Type B pancreatic cell (in vitro differentiated cells): ENCODE measurements at places on chromosomes 5 and 9. TPM values are rescaled to one million over a fixed set of nuclear protein-coding genes. Genes with fewer than 3 reads are reported as not detected.

DNA sequence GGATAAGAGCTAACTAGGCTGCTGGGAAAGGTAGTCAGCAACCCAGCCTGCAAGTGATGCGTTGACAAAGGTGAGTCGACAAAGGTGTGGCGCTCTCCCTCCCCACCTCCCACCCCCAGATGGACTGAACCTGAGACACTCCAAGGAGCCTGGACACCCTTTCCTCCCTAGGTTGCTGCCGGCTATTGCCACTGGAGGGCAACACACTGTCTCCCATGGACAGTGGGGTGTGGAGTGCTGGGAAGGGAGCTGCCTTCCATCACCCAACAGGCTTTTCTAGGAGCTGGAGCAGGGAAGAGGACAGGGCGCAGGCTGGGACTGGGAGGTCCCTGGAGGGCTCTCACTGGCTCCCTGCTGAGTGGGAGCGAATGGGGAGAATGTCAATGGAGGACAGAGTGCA is 75.4 kb upstream of the ARAP3 start:
- DNase-seq, result no peak

GRCh38 chr5:58455066-58455465 is 4.8 kb downstream of the PLK2 start:
- no peak for DNase-seq

DNA sequence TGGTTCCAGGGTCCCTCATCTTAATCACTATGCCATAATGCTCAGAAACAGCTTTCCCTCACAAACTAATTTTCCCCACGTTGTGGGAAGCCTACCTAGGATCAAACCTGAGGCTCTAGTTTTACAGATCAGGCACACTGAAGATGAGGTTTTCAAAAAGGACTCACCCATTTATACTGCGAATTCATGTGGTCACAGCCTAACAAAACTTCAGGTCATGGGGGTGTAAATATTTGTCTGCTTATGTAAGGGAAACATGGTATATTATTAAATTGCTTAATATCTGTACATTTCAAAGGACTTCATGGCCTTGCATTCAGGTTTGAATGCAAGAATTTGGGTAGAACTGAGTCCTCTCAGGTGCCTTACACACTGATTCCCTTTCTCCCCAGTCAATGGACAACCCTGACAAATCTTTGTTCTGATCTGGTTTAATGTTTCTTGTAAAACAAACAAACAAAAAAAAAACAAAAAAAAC is 12.1 kb downstream of the ZFAND5 start:
- no peak for DNase-seq

- no peak for DNase-seq
These were observed 604.9 kb upstream of the PTGER4 start for GRCh38 chr5:40074826-40075225.

DNA sequence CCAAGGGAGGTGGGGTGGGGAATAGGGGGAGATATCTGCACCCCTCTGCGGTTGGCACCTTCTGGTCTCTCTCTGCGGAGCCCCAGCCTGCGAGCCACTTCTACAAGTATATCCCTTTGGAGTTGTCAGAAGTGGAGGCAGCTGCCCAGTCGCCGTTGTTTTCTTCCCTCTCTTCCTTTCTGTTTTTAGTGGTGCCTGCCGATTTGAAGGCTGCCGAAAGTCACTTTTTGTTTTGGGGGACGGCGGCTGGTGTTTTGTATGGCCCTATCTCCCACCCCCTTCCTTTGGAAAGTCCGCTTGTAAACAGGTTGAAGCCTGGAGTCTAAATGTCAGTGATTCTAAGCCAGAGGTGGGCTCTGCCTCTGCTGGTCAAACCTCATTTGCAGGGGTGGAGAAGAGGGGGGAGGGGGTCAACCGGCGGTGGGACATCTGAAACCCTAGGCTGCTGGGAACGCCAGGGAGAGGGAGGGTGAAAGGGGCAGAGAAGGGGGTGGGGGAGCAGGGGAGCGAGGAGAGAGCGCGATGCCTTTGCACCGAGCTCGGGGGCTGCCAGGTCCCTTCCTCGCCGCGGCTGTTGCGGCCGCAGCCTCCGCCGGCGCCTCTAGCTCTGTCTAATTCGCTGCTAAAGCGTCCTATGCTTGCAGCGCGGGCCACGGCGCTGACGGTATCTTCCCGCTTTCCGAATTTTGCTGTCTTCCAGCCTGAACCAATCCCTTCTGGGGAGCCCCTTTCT is at the start of gene FGF10:
TSS of gene FGF10 (minus strand) at position 331 of the 733 bp plus-strand sequence. CDS start 738 bp downstream, outside the sequence.
- DNase-seq, result peak; percentile 70

DNA sequence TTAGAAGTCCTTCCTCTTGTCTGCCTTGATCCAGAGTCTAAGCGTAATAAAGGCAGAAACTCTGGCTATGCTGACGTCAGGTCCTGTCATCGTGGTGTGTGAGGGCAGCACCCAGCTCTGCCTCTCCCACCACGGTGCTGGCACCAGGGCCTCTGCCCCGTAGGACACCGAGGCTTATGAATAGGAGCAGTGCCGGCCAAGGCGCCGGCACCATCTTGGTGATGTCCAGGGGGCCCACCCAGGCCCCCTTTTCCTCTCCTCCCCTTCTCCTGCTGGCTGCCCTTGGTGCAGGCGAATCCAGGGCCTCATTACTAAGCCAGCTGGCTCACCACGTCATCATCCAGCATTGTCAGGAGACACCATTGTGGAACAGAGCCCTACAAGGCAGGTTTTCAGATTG is 252.3 kb downstream of the FANCC start:
- DNase-seq, result no peak

GRCh38 chr5:83095957-83096539 is 18.7 kb downstream of the XRCC4 start:
- DNase-seq, result no peak

Gene HAVCR2
- 0.10 and 0.29 TPM in 2 replicates for total RNA-seq
